ENCODE measurements at places on chromosomes 13 and 19.

GRCh38 chr19:51691584-51692428 is 1.3 kb upstream of the SPACA6 start:
- no peak for DNase-seq

DNA sequence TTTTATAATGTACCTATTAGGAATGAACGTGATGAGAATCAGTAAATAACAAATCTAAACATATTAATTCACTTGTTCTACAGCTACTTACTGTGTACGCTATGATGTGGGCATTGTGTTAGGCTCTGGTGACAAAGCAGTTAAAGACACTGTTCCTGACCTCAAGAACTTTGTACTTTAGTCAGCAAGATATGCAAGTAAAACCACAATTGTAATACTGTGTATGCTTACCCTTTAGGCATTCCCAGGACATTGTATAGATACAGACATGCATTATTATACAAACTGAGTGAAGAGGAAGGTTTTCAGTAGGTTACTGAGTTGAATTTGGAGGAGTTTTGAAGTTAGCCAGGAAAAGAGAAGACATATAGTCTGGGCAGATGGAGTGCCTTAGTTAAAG is 435.8 kb downstream of the HS6ST3 start:
- no peak for DNase-seq

GRCh38 chr19:33473653-33474305 is 47.8 kb downstream of the PEPD start:
- peak; percentile 43 for DNase-seq

DNA sequence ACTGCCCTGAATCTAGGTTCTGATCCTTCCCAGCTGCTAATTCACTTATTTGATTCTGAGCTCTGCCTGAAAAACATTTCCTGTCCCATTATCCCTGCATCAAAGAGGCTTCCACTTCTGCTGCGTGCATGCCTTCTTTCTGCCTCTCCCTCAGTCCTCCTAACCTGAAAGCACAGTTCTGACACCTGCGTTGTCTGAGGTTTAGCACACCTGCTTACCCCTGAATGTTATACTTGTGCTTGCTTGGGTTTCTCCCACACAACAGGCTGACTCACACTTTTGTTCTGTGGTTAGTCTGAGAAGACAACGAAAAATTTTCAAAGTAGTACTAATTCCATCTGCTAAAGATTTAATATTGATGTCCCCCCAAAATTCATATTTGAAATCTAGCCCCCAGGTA is 3.1 kb upstream of the SOHLH2 start:
- DNase-seq: no peak
